CD4-positive, alpha-beta T cell (primary cell): ENCODE measurements at places on chromosomes 5 and 9.

GRCh38 chr5:53478411-53479044 lies 1.9 kb upstream of the FST start:
- no peak overlapping the region for H3K27ac ChIP-seq
- no peaks in the 10 kb centered on the region for H3K36me3 ChIP-seq
- peak overlapping the region; percentile 44 for H3K4me3 ChIP-seq
- DNase-seq, result peak; percentile 5
- H3K27me3 ChIP-seq, result peaks cover 29% of the 10 kb centered on the region

DNA sequence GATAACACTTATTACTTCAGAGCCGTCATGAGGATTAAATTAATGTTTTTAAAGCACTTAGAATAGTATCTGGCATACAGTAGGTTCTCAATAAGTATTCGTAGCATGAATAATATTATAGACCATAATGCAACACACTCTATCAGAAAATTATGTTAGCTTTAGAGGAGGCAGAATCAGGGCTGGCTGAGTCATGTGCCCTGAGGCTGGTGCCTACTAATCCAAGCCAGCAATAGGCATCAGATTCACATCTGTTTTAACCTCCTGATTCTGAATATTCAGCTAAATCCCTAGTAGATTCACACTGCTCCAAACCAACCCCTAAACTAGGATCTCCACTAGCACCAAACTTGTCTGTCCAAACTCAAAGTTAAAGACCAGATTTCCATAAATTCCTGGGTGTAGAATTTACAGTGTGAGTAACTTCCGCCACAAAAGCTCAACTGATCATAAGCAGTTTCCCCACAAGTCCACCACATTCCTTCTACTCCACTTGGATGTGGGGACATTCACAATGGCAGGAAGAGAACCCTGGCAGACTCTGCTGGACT lies 170.0 kb upstream of the DAPK1 start:
- H3K36me3 ChIP-seq, result no peaks in the 10 kb centered on the region
- no peak for DNase-seq
- H3K4me1 ChIP-seq, result no peaks in the 10 kb centered on the region
- H3K4me3 ChIP-seq, result no peak overlapping the region

- H3K27ac ChIP-seq, result no peak overlapping the region
- peak overlapping the region; percentile 43 for H3K4me3 ChIP-seq
- no peak for DNase-seq
- no peaks in the 10 kb centered on the region for H3K36me3 ChIP-seq
- H3K4me1 ChIP-seq, result peaks cover 9% of the 10 kb centered on the region
- peaks cover 20% of the 10 kb centered on the region for H3K27me3 ChIP-seq
Measured at GRCh38 chr5:88883836-88884607, 1.0 kb upstream of the MEF2C start.

DNA sequence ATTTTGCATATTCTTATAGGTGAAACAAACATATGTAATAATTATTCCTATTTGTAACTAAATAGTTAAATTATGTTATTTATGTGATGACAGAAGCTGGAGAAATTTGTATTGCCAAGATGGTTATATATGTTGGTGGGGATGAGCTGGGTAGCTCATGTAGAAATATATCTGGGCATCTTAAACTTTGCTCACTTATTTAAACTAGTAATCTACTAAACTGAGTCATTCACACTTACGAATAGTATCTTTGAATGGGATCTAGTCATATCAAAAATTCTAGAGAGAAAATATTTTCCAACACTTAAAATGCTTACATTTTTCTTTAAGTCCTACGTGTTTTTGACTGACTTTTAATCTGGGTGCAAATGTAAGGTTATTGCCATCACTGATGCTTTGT lies 44.6 kb upstream of the EIF4EBP3 start:
- DNase-seq, result no peak
- no peak overlapping the region for H3K27ac ChIP-seq
- H3K27me3 ChIP-seq, result no peaks in the 10 kb centered on the region
- no peaks in the 10 kb centered on the region for H3K4me1 ChIP-seq

- H3K36me3 ChIP-seq, result no peaks in the 10 kb centered on the region
- H3K4me3 ChIP-seq, result no peak overlapping the region
- DNase-seq, result no peak
- peaks cover 9% of the 10 kb centered on the region for H3K27me3 ChIP-seq
Measured at GRCh38 chr5:175460126-175460525, 16.1 kb upstream of the DRD1 start.

DNA sequence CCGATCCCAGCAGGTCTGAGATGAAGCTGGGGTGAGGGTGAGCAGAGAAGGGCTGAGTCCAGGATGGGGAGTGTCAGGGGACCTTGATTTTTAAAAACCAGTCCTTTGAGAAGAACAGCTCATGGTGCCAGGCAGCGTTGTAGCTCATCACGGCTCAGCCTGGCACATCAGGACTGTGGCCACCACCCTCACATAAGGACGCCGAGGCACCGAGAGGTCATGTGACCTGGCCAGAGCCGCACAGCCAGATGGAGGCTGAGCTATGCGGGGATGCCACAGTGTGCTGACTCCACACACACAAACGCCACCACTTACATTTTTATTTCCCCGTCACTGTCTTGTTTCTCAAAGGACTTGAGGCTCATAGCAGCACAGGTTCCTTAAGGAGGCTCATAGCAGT lies 32.9 kb upstream of the CEP72 start:
- no peak overlapping the region for H3K4me3 ChIP-seq
- DNase-seq, result no peak
- H3K36me3 ChIP-seq, result no peaks in the 10 kb centered on the region
- H3K27me3 ChIP-seq, result peaks cover 28% of the 10 kb centered on the region
- no peaks in the 10 kb centered on the region for H3K4me1 ChIP-seq

- H3K27me3 ChIP-seq, result no peaks in the 10 kb centered on the region
- no peak for DNase-seq
- H3K27ac ChIP-seq, result no peak overlapping the region
- no peaks in the 10 kb centered on the region for H3K36me3 ChIP-seq
- H3K4me1 ChIP-seq, result no peaks in the 10 kb centered on the region
- no peak overlapping the region for H3K4me3 ChIP-seq
Measured at GRCh38 chr9:135227641-135228251, 140.3 kb downstream of the OLFM1 start.
